DMS153 (cell line): ENCODE measurements at places on chromosomes 3 and 15.

DNA sequence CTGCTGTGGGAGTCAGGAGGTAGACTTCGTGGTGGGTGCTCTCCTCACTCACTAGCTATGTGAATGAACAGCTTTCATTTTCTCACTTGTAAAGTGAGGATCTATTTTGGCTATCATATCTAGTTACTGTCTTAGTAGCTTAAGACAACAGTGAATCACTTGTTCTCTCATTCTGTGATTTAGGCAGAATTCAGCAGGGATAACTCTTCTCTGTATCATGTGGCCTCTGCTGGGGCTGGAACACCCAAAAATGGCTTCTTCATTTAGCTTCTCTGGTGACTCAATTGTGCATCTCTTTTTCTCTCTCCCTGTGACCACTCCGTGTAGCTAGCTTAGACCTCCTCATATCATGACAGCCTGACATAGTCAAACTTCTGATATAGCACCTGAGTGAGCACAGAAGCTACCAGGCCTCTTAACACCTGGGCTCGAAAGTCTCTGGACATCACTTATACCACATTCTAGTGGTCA is 68.4 kb downstream of the BFSP2 start:
- DNase-seq, result no peak

- DNase-seq, result no peak
Observed at GRCh38 chr3:58792921-58793451, 126.4 kb upstream of the FAM3D start.

GRCh38 chr3:159875116-159875515 is 113.5 kb upstream of the IL12A start:
- no peak for DNase-seq

DNA sequence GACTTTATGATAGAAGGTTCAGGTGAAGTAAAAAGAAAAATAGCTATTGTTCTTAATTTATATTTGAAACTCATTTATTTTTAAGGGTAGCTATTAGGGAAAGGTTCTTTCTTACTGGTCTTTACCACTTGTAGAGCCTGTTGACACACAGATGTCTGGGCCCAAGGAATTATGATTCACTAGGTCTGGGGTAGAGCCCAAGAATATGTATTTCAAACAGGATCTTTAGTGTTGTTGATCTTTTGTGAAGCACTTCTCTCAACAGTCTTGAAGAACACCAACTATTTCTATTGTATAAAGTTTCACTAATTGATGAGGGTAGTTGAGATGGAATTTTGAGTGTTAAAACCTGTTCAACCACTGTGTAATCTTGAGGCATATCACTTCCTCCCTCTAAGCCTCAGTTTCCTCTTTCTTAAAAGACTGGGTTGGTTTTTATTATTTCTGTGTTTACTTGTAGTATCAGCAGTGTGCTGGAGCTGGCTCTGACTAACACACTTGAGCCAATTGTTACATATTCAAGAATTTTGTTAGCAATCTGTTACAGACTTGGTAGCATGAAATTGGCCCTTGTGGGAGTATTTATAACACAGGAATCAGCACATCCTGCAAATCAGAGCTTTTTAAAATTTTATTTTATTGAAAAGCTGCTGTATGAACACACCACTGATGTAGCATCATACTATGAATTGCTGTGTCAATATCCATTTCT is 155.9 kb downstream of the RBMS3 start:
- DNase-seq, result no peak

- peak; percentile 22 for DNase-seq
Observed at GRCh38 chr3:53159156-53160060, 1.6 kb upstream of the PRKCD start.

DNA sequence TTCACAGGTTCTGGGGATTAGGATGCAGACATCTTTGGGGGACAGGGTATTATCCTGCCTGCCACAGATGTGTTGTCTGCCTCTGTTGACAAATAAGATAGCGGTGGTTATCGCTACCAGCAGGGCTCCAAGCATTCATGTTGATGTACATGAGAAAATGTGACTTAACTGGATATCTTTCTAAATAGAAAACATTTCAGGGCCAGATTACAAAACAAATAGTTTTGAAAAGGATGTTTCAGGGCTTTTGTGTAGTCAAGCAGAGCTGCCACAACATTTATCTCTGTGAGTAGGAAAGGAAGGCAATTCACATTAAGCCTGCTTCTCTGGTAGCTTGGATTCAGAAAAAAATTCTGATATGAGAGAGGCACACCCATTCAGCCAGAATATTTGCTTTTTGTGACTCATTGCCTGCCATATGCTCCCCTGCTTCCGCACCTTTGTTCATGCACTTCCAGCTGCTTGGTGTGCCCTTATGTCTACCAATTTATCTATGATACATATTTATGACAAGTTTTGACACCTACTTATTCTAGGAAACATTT is 22.8 kb downstream of the PLS1 start:
- DNase-seq, result peak; percentile 92

DNA sequence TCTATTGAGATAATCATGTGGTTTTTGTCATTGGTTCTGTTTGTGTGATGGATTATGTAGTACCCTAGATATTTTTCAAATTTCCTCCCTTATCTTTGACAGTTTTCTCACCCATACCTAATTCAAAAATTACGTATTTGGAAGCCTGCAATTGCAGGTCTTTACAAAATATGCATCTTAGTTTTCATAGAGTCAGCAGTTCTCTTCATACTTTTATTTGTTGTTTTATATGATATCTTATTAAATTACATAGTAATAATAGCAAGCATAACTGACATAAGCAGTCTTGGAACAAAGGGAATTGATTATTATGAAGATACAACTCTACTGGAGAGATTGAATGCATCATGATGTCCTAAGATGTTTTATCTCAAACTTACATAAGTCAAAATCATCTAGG is 215.3 kb upstream of the CHRM5 start:
- no peak for DNase-seq

- no peak for DNase-seq
Observed at GRCh38 chr15:51374131-51374530, 32.7 kb downstream of the GLDN start.

GRCh38 chr3:67635257-67635656 is 19.2 kb downstream of the SUCLG2 start:
- no peak for DNase-seq

DNA sequence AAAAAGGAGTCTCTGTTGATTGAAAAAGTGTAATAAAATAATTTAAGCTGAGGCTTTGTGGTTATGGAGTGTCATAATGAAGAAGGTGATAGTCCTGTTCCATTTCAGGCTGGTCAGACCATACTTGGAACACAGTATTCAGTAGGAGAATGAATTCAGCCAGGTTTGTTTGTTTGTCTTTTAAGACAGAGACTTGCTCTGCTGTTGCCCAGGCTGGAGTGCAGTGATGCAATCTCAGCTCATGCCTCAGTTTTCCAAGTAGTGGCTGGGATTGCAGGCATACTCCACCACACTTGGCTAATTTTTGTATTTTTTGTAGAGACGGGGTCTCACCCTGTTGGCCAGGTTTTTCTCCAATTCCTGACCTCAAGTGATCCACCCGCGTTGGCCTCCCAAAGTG is 33.5 kb downstream of the IQGAP1 start:
- DNase-seq, result no peak

DNA sequence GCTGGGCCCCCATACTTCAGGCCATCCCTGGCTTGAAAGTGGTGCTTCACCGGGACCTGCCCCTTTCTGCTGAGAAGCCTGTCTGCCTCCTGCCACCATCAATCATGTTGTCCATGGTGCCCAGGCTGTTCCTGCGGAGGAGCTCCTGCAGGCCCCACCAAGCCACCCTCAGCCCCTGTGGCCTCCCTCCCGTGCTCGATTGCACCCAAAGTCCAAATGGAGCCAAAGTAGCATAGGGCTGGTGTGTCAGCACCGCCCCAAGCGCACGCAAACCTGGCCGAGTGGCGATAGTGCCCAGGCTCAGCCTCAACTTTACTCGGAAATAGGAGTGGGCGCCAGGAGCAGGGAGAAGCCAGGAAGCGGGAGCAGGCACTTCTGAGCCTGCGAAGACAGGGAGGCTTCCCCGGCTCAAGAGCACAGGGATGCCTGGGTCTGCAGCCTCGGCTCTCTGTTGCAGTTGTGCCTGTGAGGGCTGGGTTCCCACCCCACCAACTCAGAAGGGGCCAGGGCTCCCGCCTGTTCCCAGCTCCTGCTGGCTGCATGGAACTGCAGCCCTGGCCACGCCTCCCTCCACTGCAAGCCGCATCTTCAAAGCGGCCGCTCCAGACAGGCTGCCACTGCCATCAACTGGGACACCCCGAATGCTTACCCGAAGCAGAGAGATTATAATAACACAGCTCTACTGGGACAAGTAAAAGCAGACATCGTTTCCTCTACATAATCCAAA is 203.0 kb downstream of the ARRDC4 start:
- DNase-seq, result no peak

DNA sequence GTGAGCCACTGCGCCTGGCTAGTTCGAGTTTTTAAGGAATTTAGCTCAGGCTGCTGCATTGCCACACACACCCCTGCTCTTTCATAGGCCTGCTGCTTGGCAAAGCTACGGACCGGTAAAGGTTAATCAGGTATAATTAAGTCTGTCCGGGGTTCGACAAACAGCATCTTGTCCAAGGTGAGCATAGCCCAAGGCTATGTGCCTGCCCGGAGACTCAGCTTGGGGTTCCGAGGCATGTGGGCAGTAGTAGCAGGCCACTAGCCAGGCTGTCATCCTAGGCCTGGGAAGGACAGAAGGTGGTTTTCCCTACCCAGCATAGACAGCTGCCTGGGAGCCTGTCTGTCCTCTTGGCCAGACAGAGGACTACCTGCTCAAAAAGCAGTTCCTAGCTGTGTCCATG is 6.6 kb downstream of the P4HTM start:
- DNase-seq, result no peak

DNA sequence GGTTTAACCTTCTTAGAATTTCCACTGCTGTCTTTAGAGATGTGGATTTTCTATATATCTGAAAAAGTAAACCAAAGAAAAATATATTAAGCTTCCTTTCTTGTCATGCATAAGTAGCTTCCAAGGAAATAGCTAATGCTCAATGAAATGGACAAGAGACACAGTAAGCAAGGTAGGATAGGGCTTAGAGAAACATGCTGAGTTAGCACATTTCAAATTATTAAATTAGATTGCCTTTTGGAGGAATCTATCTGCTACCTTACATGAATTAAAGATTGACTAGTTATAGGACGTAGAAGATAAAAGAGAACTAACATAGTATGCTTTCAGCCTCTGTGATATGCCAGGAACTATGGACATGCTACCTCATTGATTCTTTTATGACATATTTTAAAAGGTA is 824.6 kb downstream of the TUSC7 start:
- DNase-seq, result no peak

DNA sequence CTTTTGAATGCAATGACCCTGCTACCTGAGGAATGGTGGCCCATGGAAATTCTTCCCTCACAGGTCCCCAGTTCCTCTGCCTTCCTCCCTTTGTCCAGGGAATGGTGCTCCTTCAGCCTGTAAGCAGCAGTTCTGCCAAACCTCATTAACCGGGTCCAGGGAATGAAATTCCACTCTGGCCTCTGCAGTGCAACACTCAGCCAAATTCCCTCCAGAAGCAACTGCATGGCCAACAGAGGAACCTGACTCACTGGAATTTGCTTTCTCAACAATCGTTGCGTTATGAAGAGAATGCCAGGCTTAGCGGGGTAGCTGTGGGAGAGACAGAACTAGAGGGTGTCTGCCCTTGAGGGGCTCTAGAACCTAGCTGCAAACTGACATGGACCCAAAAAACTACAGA is 449.4 kb upstream of the PROK2 start:
- no peak for DNase-seq

GRCh38 chr3:35537265-35537664 is 102.1 kb upstream of the ARPP21 start:
- no peak for DNase-seq

GRCh38 chr3:58041826-58042324 is 33.7 kb downstream of the FLNB start:
- DNase-seq, result no peak

DNA sequence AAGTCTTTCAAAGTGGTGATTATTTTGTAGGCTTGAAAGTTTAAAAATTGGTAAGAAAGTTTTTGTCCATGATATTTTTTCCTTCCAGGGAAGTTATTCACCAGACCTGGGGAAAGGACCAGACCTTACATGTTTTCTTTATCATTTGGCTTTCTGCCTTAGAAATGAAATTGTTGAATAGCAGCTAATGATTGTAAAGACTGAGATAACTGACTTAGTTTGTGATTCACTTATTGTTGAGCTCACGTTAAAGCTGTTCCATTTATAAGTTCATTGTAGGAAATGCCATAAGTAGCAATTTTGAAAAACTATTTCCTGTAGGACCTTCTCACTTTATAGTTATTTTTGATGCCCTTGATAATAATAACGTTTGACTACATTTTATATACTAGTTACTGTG is 51.9 kb downstream of the IQGAP1 start:
- DNase-seq, result no peak

GRCh38 chr3:169179722-169180121 is 483.8 kb downstream of the MECOM start:
- DNase-seq, result no peak

DNA sequence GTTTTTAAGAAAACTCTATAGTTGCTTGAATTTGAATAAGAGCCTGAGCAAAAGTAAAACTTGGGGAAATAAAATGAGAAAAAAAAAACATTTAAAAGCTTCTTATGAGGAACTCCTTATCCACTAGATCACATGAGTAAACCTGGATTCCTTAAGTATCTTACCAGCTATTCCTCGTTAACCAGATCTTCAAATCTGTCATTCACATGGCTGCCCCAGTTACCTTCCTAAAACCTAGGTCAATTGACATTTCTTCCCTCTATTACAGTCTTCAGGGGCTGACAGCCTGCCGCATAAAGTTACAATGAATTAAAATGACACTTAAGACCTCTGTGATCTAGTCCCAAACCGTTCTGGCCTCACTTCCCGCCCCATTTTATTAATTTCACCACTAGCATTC is 583.6 kb downstream of the NR2F2 start:
- no peak for DNase-seq

DNA sequence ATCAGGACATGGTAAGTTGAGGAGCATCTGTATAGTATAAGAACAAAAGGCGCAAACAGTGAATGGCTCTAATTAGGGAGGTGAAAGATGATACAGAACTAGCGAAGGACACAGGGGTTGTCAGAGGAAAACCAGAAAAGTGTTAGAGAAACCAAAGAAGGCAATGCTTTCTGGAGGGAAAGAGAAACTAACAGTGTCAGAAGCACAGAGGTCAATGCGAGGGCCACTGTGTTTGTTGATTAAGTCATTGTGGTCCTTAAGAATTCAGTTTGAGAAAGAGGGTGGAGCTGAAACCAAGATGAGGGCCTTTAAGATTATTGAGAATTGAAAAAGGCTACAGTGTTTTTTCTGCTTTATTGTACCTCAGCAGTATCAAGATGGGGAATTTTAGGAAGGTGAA is 28.8 kb downstream of the ATG7 start:
- no peak for DNase-seq

GRCh38 chr3:177210744-177211502 is 13.6 kb upstream of the TBL1XR1 start:
- DNase-seq, result no peak

DNA sequence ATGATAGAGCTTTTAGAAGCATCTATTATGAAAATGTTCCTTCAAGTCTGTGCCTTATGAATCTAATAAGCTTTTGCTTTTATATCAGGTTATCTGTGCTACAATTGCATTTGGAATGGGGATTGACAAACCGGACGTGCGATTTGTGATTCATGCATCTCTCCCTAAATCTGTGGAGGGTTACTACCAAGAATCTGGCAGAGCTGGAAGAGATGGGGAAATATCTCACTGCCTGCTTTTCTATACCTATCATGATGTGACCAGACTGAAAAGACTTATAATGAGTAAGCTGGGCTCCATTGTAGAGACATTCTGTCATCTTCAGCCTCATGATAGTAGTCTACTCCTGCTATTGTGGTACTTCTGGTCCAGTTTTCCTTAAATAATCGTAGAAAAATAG is 73.4 kb downstream of the BLM start:
- DNase-seq, result no peak
